Skeletal muscle cell (primary cell): ENCODE measurements at places on chromosomes 5 and 9.

- no peak for DNase-seq
These were observed 104.0 kb downstream of the MTX3 start for GRCh38 chr5:79886925-79887655.

DNA sequence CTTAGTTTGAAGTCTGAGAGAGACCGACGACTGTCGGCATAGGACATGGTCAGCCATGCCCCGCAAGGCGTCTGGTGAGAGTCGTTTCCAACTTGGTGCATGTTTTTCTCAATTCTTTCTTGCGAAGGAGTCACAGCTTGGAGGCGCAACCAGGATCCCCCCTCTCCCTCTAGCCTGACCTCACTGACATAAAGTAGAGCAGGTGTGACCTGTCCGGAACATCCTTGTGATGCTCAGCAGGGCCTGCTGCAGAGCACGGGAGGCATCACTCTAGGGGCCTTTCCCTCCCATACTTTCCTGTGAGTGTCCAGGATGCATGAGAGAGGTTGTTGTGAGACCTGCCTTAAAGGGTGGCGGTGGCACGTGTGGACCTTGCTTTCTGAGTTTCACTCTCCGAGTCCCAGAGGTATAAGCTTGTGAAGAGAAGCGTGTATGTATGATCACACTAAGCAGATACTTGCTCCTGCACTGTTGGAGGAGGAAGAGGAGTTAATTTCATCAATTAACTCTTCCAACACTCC lies 5.0 kb downstream of the TENT4A start:
- no peak for DNase-seq

DNA sequence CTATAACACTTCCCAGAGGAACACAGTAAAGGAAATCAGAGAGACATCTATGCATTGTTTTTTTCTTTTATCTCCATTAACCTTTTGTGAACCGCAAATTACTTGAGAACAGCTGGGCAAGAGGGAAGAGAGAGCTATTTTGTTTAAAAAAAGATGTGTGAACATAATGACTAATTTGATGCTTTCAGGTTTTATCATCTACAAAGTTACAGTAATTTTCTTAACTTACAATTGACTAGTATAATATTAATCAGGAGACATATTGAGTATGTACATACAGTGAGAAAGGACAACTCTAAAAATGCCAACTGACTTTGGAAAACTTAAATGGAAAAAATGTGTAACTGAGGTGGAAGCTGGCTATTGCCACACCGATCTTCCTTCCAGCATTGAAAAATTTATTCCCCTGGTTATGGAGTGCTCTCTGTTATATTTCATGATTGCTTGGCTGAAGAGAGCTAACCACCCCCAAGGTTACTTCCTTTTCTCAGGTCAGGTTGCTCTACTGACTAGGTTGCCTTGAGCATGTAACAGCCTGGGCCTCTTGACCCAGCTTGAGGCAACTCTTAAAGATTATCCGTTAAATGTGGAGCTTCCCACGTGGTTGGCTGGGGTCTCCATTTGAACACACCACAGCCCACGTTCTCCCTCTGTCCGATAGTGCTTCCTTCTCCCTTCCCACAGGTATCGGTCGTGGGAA lies 62.6 kb upstream of the C6 start:
- DNase-seq = no peak

- no peak for DNase-seq
These were observed 179.9 kb downstream of the GAS1 start for GRCh38 chr9:86767373-86767772.

DNA sequence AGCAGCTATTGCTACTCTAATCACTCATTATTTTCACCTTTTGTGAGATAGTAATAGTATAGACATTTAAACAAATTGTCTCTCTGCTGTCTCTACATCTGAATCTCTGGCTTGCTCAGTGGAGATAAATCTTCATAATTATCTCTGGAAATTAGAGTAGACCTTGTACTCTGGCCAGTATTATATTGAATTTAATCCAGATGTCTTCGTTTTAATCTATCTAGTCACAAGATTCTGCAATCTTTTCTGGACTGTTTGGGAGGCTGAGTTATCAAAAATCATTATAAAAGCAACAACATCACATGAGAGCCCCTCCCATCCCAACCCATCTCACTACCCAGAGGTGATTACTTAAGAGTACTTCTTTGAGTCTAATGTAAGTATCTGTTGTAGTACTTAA lies 19.0 kb downstream of the ARHGAP26 start:
- no peak for DNase-seq

- DNase-seq = peak; percentile 4
These were observed at the start of gene MSX2 for GRCh38 chr5:174724484-174725260. TSS of gene MSX2 (plus strand) at chr5:174724582. CDS start at chr5:174724660, 78 bp downstream.

GRCh38 chr5:94776167-94776566 lies 157.7 kb downstream of the SLF1 start:
- no peak for DNase-seq

GRCh38 chr9:87084407-87084806 lies 137.1 kb upstream of the GAS1 start:
- DNase-seq = no peak

DNA sequence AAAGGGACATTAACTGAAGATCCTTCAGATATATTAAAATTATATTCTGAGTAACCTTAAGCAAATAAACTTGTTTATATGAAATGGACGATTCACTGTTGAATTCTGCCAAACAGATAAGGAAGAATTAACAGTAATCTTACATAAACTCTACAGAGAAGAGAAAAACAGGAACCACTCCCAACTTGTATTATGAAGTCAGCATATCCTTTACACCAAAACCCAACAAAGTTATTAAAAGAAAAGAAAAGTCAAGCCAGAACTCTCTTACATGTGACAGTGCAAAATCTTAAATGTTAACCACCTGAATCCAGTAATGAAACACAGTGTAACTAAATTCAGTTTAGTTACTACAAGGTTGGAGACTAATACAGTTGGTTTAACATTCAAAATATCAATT lies 185.8 kb downstream of the DEPDC1B start:
- no peak for DNase-seq

DNA sequence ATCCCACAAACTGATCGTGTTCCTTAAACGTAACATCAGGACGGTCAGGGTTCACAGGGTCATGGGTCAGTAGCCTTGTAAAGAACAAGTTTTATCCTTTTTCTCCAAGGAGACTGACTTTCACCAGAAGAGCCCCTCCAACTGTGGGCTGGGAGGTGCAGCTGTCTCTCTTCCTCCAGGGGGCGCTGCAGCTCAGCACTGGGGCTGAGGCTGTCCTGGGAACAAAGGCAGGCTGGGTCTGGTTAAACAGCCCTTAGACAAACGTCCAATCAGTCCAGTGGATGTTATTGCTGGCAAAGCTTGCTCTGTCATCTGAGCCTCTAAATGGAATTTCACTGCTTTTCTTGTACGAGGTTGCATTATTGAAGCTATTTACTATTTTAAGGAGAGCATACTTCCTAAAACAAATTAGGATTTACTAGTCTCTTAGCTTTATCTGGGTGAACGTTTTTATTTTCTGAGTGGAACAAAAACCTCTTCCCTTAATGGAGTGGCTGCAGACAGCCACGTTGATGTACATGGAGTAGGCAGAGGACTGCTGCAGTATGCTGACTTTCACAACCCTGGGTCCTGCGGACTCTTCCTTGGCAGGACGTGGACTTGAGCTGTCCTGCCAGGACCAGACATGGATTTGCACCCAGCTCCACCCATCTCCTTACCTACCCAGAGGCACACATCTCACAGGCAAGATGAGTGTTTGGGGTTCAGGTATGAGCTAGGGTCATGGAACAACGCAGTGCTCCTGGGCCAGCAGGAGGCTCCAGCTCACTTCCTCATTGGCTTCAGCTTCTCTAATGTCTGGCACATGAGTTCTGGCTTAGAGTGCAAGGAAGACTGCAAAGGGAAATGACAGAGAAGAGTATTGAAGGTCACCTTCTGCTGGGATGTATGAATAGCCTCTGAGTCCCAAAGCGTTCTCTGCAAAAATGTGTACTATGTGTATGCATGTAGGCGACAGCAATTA lies 7.8 kb downstream of the EXOSC2 start:
- DNase-seq = peak; percentile 39

GRCh38 chr5:72121780-72122445 lies 14.6 kb downstream of the MAP1B start:
- DNase-seq = no peak

DNA sequence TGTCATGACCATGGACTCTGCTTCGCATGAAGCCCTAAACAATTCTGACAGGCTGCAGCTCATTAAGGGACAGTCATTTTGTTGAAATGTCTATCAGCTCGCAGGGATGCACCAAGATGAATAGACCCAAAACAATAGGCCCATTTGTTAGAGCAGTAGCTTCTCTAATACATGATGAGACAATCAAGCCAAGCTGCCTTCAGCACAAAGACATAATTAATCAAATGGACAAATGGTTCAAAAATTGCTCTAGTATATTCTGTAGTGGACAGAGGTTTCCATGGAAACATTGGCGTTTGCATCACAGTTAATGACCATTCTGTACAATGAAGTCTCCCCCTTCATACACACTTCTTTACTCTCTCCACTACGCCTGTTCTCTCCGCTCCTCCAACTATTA lies 274.6 kb downstream of the ANXA1 start:
- DNase-seq = no peak

- DNase-seq = no peak
These were observed 33.9 kb downstream of the MRPS30 start for GRCh38 chr5:44842496-44843282.

GRCh38 chr5:80076131-80077050 lies 41.2 kb downstream of the THBS4 start:
- DNase-seq = no peak

GRCh38 chr5:14569948-14570691 lies 11.5 kb upstream of the OTULINL start:
- no peak for DNase-seq

DNA sequence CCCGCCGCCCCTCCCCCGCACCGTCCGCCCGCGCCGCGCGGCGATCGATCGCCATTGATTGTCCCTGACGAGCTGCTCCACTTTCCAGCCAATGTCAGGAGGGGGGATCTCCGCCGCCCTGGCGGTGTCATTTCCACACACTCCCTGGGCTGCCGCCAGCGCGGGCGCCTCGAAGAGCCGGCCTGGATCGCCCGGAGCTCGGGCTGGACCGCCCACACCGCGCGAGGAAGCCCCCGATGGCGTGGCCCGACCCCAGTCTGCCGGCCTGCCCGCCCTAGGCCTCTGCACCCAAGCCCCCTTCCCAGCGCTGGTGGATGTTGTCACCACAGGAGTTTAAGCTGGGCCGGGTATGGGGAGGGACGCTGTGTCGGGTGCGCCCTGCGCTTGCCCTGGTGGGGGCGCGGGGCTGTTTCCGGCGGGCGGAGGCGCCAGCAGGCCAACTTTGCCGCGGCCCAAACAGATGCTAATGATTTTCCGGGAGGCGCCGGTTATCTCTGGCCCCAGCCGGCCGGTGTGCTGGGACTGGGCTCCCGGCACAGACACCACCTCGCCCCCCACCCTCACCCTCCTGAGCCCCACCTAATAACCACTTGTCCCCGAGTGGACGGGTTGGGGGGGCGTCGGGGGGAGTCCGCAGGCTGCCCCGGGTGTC lies 10.6 kb upstream of the CXXC5 start:
- no peak for DNase-seq

GRCh38 chr5:170183816-170184687 lies 48.7 kb upstream of the C5orf58 start:
- DNase-seq = no peak

- DNase-seq = no peak
These were observed 30.5 kb upstream of the ERBIN start for GRCh38 chr5:65895891-65896290.

- no peak for DNase-seq
These were observed 243.1 kb upstream of the PANK3 start for GRCh38 chr5:168822248-168822744.

DNA sequence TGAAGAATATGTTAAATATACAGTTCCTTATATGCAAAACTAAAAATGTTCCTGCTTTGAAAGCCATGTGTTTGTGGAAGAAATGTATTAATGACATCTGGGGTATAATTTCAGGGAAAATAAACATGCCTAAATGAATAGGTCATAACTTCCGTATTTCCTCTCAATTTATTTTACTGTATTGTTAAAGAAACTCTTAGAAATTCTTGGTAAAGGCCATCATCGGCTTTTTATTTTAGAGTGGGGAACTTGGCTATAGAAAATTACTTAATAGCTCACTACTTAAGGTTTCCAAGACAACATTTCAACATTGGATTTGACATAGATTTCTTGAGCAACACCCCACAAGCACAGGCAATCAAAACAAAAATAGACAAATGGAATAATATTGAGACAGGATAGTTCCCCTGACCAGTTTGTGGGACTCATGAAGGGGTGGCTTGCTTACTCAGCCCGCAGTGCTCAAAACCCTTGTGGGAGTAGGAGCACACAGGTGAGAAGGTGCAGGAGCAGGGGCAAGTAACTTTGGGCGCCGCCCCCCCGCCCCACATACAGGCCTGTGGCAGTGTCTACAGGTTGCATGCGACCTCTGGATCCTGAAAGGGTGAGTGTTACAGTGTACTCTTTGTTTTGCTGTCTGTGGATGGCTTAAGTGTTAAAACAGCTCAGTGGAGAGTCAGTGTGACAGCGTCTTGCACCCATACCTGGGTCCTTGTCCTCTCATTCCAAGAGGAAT lies 891.4 kb upstream of the C9orf72 start:
- no peak for DNase-seq

- no peak for DNase-seq
These were observed 14.2 kb upstream of the C5orf47 start for GRCh38 chr5:173974688-173975239.
